ENCODE measurements at places on chromosomes 3 and 15. TPM values are rescaled to one million over a fixed set of nuclear protein-coding genes. Genes with fewer than 3 reads are reported as not detected.

TM4SF1 gene
- 154 TPM for total RNA-seq

CD47 gene
- 145 TPM for total RNA-seq

TNFSF10 gene
- 0.79 TPM for total RNA-seq

FMN1 gene
- total RNA-seq: 0.36 TPM

RCN2 gene
- 217 TPM for total RNA-seq

LMAN1L gene
- not detected for total RNA-seq

SPATA12 gene
- 1.9 TPM for total RNA-seq

PPARG gene
- total RNA-seq: 13.2 TPM

LSAMP gene
- total RNA-seq: 0.10 TPM

PLD1 gene
- total RNA-seq: 15.9 TPM

MSL2 gene
- 10.1 TPM for total RNA-seq

CATSPER2 gene
- 0.60 TPM for total RNA-seq

TNNC1 gene
- total RNA-seq: 36.6 TPM

GRCh38 chr15:101578443-101578894 lies 73.7 kb downstream of the TM2D3 start:
- DNase-seq: no peak

GRCh38 chr15:31365655-31366127 lies 39.1 kb downstream of the KLF13 start:
- DNase-seq: no peak

DNA sequence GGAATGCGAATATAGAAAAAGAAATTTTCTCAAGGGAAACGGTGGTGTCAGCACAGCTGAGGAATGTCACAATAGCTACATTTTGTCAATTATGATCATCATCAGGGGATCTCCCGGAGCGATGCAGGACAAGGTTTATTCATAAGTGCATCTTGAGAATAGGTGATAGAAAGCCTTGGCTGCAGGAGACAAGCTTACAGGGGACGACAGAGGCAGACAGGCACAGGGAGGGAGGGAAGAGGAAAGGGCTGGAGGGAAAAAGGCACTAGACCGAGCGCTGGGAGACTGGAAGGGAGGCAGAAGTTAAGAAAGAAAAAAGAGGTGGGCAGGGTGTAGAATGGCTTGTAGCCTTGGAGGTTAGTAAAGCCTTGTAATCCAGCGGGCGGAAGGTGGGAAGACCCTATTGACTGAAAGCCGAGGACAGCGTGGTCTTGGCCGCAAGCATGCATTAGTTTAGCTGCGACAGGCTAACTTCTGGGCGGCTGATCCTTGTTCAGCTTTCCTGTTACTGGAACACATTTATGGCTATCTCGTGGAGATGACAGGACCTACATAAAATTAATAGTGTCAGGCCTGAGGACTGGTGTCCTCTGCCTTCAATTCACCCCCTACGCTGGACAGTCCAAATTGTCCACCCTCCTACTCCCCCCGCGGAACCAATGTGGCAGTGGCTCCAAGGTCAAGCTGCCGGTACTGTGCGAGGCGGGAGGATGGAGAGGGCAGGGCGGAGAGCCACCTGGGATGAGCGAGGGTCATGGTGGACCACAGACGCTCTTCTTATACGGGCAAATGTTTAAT lies 1.4 kb upstream of the NECTIN3 start:
- DNase-seq: peak; percentile 22

DNA sequence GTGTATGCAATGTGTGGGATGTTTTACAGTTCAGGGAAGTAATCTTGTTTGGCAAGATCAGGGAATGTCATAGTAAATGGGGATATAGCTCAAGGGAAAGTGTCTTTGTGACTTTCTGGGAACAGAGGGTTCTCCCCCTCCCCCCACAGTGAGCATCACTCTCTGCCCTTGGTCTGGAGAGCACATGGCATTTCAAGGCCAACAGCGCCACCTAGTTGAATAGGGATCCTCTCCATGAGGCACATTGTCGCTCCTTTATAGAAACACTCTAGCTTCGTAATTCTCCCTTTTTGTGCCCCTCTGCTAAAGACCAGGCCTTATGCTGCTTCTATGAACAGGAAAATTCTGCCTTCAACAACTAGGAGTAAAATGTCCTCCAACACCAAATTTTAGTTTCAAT lies 37.1 kb upstream of the ARNT2 start:
- DNase-seq: peak; percentile 38

- peak; percentile 91 for DNase-seq
Observed at GRCh38 chr3:12750223-12750622, 8.8 kb downstream of the TMEM40 start.

DNA sequence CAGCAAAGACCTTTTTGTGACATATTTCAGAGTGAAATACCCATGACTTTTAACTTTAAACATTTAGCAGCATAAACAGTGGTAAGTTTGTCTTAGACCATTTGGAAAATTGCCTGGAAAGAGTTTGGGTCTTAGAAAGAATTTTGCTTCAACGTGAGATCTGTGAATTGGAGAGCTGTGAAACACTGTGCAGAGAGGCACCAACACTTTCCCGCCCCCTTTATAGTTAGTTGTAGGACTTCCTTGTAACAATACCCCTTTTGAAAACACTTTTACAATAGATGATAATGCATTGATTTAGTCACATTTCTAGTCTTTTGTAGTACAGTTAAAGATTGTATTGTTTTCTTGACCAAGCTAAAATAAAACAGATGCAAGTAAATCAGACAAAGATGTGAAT lies 43.5 kb upstream of the MBNL1 start:
- DNase-seq: no peak

- peak; percentile 46 for DNase-seq
Observed at GRCh38 chr3:116148881-116149851, 296.1 kb downstream of the LSAMP start.

GRCh38 chr15:37108381-37109167 lies 8.2 kb upstream of the MEIS2 start:
- no peak for DNase-seq

- no peak for DNase-seq
Observed at GRCh38 chr3:97689111-97689510, 75.4 kb upstream of the ARL6 start.

DNA sequence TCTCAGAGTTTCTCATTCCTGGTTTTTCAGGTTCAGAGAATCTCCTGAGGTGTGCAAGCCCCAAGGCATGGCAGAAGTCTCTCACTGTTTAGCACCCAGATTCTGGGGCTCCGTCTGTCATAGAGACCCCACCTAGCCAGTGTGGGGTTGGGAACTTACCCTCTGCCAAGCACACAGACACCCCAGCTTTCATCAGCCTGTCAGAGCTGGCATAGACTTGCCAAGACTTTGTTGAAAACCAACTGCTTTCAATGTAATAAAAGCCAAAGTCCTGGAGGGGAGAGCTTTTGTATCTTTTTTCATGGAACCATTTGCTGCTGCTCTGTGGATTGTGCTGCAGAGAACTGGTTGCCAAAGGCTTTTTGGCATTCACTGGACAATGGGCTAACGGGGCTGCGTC lies 341.4 kb upstream of the TRIM42 start:
- DNase-seq: no peak

GRCh38 chr3:163462446-163462845 lies 1615.8 kb downstream of the SI start:
- no peak for DNase-seq

GRCh38 chr3:69328963-69329302 lies 57.0 kb downstream of the FRMD4B start:
- no peak for DNase-seq

- no peak for DNase-seq
Observed at GRCh38 chr15:71189718-71190117, 74.4 kb downstream of the THSD4 start.

GRCh38 chr3:139302084-139302800 lies 41.6 kb upstream of the MRPS22 start:
- DNase-seq: peak; percentile 98

GRCh38 chr15:41961595-41962202 lies 10.7 kb downstream of the EHD4 start:
- no peak for DNase-seq

- no peak for DNase-seq
Observed at GRCh38 chr3:17974206-17974841, 231.9 kb upstream of the TBC1D5 start.

DNA sequence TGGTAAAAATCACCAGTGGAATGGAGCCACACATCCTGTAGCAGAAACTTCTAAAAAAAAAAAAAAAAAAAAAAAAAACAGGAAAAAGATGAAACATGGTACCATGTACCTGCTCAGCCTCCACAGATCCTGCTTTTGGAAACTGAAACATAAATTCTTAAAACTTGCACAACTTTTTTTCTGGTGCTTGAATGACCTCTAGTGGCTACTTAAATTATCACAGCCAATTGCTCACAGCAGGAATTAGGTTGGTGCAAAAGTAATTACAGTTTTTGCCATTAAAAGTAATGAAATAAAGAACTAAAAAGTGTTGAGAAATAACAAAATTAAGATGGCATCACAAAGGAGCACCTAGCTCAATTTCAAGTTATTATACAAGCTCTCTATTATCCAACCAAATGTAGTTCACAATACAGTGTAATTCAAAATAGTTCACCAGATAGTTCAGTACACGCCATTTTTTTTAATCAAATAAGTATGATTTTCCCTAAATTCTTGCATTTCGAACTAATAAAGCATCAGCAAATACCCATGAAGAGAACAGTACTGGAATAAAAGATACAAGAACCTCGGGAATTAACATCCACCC lies 80.6 kb downstream of the ULK4 start:
- DNase-seq: peak; percentile 9

GRCh38 chr3:14797731-14798130 lies 21.0 kb upstream of the FGD5 start:
- no peak for DNase-seq

GRCh38 chr15:95323796-95324195 lies 1006.7 kb upstream of the NR2F2 start:
- DNase-seq: no peak

- no peak for DNase-seq
Observed at GRCh38 chr15:91891788-91892345, 38.4 kb downstream of the SLCO3A1 start.

DNA sequence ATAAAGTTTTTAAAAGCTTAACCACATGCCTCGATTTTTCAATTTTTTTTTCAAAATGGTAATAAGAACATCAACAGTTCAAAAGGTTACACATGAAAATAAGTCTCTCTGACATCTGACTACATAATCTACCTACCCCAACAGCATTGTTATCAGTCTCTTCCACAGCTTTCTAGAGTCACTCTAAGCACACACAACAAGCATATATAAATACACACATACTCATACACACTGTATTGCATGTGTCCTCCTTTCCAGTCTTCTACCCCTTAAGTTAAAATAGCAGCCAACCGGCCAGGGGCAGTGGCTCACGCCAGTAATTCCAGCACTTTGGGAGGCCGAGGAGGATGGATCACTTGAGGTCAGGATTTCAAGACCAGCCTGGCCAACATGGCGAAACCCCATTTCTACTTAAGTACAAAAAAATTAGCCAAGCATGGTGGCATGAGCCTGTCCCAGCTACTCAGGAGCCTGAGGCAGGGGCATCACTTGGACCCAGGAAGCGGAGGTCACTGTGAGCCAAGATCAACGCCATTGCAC lies 12.2 kb downstream of the TBL1XR1 start:
- DNase-seq: no peak

GRCh38 chr15:74489518-74490338 lies 28.8 kb upstream of the UBL7 start:
- peak; percentile 40 for DNase-seq

DNA sequence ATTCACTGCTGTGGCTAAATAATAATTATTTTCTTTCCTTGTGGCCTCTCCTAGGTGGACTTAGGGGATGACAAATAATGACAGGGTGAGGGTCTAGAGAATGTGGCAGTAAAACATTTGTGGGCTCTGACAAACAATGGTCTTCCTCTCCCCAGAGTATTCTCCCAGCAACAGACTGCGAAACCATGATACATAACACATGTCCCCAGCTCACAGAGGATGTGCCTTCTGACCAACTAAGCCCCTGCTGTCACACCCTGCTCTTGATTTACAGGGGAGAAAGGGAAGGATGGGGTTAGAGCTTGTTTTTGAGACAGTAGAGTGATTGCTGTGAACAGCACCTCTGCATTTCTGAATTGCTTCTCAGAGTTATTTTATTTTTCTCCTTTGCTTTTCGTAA lies 116.6 kb upstream of the CTDSPL start:
- no peak for DNase-seq

DNA sequence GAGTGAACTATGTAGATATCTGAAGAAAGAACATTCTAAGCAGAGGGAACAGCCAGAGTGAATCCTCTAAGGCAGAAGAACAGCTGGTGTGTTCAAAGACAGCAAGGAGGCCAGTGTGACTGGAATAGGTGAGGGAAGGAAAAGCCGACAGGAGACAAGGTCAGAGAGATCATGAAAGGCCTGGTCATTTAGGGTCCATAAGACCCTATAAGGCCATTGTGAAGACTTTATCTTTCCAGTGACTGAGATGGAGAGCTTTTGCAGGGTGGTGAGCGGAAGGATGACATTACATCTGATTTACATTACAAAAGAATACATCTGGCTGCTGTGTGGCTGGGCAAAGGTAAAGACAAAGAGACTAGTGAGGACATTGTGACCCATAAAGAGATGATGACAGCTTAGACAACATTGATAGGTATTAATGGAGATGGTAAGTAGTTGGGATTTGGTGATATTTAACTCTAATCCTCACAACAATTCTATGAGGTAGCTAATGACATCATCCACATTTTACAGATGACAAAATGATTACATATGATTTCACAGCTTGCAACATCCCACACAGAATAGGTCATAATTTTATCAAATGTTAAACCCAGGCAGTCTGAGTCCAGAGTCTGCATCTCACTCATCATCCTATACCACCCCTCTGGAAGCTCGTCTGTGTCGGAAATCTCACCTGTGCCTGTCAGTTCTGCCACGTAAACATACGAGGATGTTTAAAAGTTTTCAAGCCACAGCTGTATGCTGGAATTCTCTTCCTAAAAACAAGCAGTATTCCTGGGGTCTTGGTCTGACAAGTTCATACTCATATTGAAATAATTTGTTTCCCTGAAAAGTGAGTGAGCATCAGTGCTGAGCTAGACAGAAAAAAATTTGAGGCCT lies 70.2 kb upstream of the PIK3R4 start:
- no peak for DNase-seq

DNA sequence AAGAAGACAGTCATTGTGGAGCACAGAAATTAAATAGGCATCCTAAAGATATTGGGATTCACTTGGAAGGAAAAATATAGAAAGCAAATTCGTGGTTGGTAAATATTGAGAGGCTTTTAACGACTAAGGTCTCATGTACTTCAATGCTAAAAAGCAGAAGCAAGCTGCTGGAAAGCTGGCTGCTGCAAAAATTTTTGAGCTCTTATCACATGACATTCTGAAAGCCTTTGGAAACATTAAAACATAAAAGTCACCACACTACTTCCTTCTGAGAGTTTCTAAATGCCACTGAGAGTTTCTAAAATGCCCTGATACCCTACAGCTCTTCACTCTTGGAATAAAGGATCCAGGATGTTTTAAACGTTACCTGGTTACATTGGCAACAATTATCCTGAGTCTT lies 39.0 kb upstream of the CBLB start:
- no peak for DNase-seq

GRCh38 chr15:74133694-74134386 lies 3.5 kb downstream of the ISLR2 start:
- no peak for DNase-seq

GRCh38 chr3:128347282-128347681 lies 119.4 kb downstream of the DNAJB8 start:
- no peak for DNase-seq

GRCh38 chr3:19934098-19934566 lies at the start of gene EFHB:
Gene EFHB (minus strand): TSS chr3:19934217. CDS start chr3:19934018, 199 bp downstream.
- peak; percentile 30 for DNase-seq

GRCh38 chr15:52227456-52227855 lies 36.3 kb upstream of the GNB5 start:
- DNase-seq: peak; percentile 73

- peak; percentile 79 for DNase-seq
Observed at GRCh38 chr15:64247906-64248541, 85.2 kb upstream of the PPIB start.
